ENCODE measurements at places on chromosomes 4 and X. TPM values are rescaled to one million over a fixed set of nuclear protein-coding genes. Genes with fewer than 3 reads are reported as not detected.

DNA sequence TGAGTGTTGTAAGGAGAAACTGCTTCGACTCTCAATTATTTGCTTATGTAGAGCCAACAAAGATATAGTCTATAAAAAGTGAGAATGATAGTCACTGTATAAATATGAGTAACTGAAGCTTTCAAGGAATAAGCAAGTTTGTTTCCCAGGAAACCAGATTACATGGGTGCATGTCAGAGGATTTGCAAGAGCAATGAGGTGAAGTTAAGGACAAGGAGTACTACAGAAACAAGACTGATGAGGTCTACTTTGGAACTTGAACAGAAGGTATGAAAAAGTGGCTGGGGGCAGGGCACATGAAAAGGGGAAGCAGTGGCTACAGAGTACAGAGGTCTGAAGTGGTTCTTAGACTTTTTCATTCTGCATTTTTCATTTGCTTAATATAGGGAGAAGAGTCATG lies 321.0 kb upstream of the CXXC4 start:
- H3K4me3 ChIP-seq, result no peak overlapping the region
- no peak overlapping the region for H3K27ac ChIP-seq
- peaks cover 2% of the 10 kb centered on the region for H3K27me3 ChIP-seq

- H3K36me3 ChIP-seq, result no peaks in the 10 kb centered on the region
- H3K27ac ChIP-seq, result no peak overlapping the region
- peaks cover 3% of the 10 kb centered on the region for H3K4me1 ChIP-seq
- H3K27me3 ChIP-seq, result peaks cover 39% of the 10 kb centered on the region
Measured at GRCh38 chr4:150078579-150079080, 385 bp downstream of the DCLK2 start.

DNA sequence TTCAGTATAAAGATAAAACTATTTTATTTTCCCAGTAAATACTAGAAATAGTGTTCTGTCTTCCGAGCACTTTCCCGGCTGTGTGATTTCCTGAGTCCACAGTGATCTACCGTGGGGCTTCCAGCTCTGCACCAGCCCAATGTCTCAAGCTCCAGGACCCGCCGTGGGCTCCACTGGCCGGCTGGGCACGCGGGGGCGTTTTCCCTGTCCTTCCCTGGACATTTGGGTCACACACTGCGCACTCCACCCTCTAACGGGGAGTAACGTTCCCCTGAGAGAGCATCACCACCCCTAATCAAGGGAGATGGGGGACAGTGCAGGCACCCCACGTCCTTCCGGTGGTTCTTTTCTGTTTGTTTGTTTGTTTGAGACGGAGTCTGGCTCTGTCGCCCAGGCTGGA lies 844.6 kb upstream of the FRG1 start:
- no peak overlapping the region for H3K4me3 ChIP-seq
- H3K36me3 ChIP-seq, result no peaks in the 10 kb centered on the region
- DNase-seq, result no peak
- no peaks in the 10 kb centered on the region for H3K27me3 ChIP-seq

DNA sequence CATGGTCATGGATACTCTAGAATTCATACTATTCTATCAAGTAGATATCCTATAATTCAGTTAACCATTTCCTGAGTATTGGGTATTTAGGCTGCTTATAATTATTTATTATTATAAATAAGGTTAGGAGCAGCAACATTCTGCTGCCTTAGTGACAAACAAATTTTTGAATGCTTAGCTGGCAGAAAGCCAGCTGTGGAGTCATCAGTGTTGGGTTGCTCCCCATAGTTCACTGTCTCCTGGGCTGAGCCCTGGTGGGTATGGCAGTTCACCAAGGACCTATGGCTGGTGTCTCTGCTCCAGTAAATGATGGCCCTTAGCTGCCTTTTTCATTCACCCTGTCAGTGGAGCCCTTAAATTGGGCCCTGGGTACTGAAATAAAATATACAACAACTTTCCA lies 61.8 kb downstream of the SMARCA5 start:
- H3K4me1 ChIP-seq, result no peaks in the 10 kb centered on the region
- no peaks in the 10 kb centered on the region for H3K27me3 ChIP-seq
- H3K27ac ChIP-seq, result no peak overlapping the region
- no peak overlapping the region for H3K4me3 ChIP-seq
- no peaks in the 10 kb centered on the region for H3K36me3 ChIP-seq
- DNase-seq, result no peak

The FTSJ1 gene
- 64.9 TPM for total RNA-seq

The CC2D2A gene
- total RNA-seq, result not detected
